ENCODE measurements at places on chromosomes 1 and 21.

- peak; percentile 21 for DNase-seq
Measured at GRCh38 chr1:22256213-22256512, 113.3 kb upstream of the WNT4 start.

- no peak for DNase-seq
Measured at GRCh38 chr1:16275591-16275990, 38.6 kb upstream of the CPLANE2 start.

DNA sequence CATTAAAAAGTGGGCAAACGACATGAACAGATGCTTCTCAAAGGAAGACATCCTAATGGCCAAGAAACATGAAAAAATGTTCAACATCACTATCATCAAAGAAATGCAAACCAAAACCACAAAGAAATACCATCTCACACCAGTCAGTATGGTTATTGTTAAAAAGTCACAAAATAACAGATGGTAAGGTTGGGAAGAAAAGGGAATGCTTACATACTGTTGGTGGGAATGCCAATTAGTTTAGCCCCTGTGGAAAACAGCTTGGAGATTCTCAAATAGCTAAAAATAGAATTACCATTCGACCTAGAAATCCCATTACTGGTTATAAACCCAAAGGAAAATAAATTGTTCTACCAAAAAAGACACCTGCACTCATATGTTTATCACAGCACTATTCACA, 369.4 kb downstream of the KCNH1 start:
- DNase-seq = no peak

- DNase-seq = no peak
Measured at GRCh38 chr1:156559086-156559796, 13.1 kb downstream of the IQGAP3 start.

DNA sequence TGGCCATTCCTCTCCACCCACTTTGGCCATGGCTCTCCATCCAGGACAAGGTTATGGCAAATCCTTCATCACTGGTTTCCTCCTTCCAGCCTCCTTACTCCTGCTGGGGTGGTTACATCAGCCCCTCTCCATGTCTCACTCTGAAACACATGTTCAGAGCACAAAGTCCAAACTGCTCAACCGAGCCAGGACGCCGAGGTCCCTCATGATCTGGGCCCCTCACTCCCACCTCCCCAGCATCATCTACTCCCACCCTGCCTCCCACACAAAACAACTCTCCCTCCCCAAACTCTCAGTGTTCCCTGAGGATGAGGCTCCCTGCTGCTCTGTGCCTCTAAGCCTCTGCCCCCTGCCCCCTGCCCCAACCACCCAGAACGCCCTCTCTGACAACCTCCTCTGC, 33.3 kb upstream of the ZBTB40 start:
- no peak for DNase-seq

DNA sequence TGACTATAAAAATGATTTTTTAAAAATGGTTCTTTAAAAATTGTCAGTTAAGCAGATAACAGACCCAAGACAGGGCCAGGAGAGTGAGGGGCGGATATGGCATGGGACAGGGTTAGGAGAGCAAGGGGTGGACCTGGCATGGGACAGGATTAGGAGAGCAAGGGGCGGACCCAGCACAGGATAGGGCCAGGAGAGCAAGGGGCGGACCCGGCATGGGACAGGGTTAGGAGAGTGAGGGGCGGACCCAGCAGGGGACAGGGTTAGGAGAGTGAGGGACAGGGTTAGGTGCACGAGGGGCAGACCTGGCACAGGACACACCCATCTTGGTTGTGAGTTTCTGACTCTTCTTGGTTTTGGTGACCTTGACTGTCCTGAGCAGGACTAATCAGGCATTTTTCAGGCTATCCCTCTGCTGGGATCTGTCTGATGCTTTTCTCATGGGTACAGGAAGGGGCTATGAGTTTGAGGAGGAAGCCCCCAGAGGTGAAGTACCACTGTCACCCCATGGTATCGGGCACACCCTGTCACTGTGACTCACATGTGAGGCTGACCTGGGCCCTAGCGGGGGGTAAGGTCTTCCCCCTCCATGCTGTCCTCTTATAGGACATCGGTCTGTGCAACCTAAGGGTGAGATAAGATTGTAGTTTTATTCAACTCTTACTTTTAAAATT, 159.0 kb upstream of the COL6A1 start:
- no peak for DNase-seq

GRCh38 chr1:76330991-76331603, 256.6 kb downstream of the ST6GALNAC3 start:
- peak; percentile 21 for DNase-seq

- no peak for DNase-seq
Measured at GRCh38 chr1:31645274-31645568, 545 bp upstream of the PEF1 start.

GRCh38 chr1:165152109-165152508, 204.4 kb downstream of the LMX1A start:
- DNase-seq = no peak

- no peak for DNase-seq
Measured at GRCh38 chr1:192584866-192585265, 9.3 kb downstream of the RGS1 start.

- no peak for DNase-seq
Measured at GRCh38 chr1:219463636-219464035, 149.3 kb downstream of the ZC3H11B start.

DNA sequence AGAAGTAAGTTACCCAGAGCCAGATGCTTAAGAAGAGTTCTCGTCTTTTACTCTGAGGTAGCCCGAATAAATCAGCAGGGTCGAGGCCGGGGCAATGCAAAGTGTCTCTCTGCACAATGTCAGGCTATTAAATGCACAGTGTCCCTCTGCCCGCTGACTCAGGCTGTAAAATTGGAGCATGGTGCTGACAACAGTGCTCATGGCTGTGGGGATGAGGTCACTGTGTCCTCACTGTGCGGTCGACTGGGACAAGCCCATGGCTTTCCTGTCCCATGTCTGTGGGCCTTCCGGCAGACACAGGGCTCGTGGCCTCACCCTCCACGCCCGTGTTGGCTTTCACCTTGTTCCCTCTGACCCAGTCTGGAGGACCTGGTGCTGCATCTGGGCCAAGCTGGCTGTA, 14.6 kb upstream of the SLC2A1 start:
- DNase-seq = no peak

GRCh38 chr1:45960930-45961715, 157.7 kb downstream of the MAST2 start:
- DNase-seq = no peak

Data from SHP77 treated with DMSO at 0.1 percent for 48 hours (cell line).